ENCODE measurements at places on chromosomes 1 and 21.

DNA sequence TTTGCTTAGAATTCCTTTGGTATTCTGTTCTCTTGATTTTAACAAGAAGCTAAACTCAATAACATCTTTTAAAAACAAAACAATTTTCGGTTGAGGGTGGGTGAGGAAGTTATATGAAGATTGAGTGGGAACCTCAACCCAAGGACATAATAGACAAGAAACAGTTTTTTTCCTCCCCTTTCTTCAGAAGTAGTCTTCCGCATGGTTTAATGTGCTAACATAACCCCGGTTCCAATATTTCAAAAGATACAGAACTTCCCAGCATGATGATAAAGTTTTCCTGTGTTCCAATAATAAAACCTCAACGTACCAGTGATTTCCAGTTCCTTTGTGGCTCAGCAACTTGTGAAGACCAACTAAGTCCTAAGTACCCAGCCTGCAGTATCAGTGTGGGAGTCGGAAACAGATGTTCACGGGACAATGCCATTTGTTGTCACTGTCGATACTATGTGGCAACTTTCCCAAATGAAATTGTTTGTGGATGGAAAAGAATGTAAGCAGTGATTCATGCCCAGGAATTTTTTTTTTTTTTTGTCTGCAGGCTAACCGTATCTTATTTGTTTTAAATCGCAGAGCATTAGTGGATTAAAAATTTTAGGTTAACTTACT is 48.5 kb downstream of the NR5A2 start:
- DNase-seq = peak; percentile 57

GRCh38 chr1:205256951-205257625 is 29.3 kb downstream of the TMCC2 start:
- DNase-seq = no peak

- DNase-seq = no peak
Measured at GRCh38 chr1:38502758-38503157, 356.8 kb downstream of the RRAGC start.

DNA sequence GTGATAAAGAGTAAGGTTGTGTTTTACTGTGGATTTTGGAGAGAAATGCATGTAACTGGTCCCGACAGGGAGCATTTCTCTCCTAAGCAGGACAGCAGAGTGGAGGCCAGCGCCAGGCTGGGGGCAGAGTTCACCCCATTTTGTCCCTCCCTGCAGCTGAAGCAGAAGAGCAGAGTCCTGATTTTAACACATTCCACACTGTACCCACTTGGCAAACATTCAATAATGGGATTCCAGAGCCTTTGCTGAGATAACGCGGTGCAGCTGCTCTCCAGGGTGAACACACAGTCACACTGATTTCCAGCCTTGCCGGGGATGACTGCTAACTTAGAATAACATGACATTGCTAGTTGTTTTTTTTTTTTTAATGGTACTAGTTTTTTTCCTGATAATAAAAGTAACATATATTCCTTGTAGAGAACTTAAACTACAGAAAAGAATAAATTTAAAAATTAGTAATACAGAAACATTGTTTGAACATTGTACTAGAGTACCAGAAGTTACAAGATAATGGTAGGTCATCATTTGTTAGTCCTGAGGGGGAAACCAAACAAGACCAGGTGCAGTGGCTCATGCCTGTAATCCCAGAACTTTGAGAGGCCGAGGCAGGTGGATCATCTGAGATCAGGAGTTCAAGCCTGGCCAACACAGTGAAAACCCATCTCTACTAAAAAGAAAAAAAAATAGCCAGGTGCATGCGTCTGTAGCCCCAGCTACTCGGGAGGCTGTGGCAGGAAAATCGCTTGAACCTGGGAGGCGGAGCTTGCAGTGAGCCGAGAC is 77.2 kb downstream of the SCCPDH start:
- no peak for DNase-seq

DNA sequence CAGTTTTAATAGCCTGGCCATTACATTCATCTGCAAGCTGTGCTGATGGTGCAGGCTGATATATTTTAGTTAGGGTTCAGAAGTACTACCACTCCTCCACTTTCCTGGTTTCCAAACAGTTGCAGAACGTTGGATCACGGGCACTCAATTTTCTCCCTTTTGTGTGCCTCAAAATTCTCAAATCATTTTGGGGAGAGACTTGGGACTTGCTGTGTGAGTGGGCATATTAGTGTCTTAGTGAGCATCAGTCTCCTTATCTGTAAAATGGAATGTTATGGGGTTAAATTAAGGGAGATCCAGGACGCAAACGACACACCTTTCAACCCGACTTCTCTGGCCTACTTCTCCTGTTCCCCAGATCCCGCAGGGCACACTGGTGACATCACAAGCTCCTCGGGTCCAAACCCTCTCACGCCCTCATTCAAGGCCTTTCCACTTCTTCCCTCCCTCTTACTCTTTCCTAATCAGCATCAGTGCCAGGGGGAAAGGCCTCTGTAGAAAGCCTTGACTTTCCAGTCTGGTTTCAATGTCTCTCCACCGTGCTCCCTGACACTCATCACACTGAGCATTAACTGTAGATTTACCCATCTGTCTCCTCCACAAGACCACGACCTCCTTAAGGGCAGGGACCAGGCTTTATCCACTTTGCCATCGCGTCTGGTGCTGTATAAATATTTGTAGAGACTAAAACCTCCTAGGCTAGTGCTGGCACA is 1.2 kb downstream of the PIGP start:
- no peak for DNase-seq

- peak; percentile 81 for DNase-seq
Measured at GRCh38 chr1:234206651-234207284, 166.5 kb upstream of the COA6 start.

DNA sequence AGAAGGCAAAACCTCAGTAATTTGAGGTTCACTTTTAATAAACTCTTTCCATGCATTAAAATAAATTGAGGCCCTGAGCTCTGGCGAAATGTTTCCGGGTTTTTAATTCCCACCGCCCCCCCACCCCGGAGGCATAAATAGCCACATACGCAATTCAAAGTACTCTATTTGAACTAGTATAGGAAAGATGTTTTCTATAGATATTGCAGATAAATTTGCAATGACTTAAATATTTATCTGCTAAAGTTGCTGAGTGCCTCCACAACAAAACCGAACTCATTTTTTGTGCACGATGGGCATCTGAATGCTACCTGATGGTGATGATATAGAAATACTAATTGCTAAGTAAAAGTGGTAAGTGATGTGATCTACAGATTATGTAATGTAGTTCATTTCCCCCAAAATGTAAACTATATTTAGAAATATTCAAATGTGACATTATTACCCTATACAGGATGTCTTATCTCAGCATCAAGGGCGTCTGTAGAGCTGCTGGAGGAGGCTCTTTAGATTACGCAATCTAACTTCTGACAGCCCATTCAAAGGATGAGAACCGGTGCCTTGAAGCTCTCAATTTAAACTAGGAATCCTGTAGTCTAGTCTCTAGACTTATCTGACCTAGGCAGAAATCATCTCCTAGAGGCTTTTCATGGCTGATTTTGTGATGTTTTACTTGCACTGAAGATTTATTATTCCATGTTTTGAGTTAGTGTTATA is 8.5 kb downstream of the IRF2BP2 start:
- no peak for DNase-seq

DNA sequence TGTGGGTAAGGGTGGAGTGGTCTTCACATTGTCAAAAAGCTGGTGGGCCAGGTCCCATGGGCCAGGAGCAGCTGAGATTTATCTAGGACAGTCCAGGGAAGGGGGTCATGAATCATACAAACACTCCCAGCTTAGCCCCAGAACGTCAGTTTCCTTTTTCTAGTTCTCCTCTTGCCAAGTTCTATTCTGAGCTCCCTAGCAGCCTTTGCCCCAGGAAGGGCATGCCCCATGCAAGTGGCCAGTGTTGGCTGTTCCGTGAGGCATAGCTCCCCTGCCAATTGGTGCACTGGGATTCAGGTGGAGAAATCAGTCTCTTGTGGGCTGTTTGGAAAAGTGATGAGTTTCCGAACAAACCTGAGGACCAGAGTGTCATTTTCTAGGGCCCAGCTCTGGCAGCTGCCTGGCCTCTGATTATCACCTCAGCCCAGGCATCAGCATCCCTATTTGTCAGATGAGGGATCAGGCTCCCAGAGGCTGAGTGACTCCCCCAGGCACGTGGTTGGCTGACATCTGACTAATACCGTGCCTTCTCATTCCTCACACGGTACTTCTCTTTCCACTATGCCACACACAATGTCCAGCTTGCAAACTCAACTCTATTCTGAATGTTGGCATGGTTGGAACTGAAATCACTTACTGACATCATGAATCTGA is 14.2 kb upstream of the MYOM3 start:
- DNase-seq = no peak

DNA sequence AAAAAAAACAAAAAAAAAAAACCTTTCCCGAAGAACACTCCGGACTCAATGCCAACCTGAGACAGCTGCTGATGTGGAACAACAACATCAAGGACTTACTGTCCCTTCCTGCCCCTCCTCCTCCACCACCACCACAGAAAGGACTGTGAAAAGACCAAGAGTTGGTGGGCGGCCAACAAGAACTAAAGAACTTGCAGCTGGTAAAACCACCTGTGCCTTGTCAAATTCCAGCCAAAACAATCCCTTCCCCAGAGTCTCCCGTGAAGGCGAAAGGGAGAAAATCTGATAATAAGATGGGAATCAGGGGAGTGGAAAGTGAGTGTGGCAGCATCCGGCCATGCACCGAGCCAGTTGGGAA is 88.9 kb downstream of the PROX1 start:
- no peak for DNase-seq

- DNase-seq = no peak
Measured at GRCh38 chr1:191953526-191953925, 204.7 kb upstream of the RGS18 start.

DNA sequence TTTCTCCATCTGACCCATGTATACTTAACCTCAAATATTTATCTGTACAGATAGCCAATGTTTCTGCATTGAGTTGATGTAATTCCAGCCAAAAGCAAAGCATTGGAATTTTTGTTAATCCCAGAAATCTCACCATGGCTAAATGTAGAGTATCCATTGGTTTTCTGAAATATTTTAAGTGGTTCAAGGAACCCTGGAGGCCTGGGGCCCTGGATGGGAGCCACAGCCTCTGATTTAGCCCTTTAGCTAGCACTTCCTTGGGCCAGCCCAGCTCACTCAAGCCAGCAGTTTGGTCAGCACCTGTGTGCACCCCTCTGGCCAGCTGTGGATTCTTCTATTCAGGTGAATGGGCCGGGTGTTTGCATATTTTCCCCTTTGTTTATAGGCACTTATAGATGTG is 18.8 kb upstream of the EPS8L3 start:
- DNase-seq = peak; percentile 47

- DNase-seq = no peak
Measured at GRCh38 chr1:234135501-234135900, 231.0 kb downstream of the SLC35F3 start.

DNA sequence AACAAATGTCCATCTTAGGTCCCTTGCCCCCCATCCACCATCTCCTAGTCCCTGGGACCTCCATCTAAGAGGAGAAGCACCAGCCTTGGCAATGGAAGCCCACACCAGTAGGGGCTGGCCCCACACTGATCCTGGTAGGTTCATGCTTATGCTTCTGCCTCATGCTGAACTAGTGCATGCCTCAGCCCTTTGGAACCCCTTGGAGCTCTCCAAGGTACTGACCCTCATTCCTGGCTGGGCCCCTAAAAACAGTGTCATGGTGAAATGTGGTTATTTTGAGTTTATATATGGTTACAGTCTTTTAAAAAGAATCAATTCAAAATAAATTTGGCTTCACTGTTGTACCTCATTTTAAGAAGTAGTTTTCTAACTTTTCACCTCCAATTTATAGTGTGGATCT is 108.3 kb downstream of the HIVEP3 start:
- DNase-seq = peak; percentile 30

GRCh38 chr1:24411963-24412362 is 1.6 kb downstream of the STPG1 start:
- DNase-seq = no peak

- no peak for DNase-seq
Measured at GRCh38 chr1:193516755-193517388, 330.5 kb upstream of the B3GALT2 start.

DNA sequence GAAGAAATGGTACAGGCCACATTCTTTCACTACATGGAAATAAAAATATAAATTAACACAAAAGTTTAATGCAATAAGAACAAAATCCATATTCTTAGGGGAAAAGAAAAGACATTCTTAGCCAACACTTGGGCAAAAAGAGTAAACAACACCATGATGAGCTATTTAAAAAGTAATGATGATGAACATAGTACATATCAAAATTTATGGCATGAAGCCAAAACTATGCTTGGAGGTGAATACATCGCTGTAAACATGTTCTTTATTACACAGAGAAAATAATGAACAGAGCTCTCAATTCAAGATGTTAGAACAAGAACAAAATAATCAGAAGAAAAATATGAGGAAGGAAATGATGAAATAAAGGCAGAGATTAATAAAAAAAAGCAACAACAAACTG is 158.2 kb downstream of the ZSCAN20 start:
- no peak for DNase-seq

DNA sequence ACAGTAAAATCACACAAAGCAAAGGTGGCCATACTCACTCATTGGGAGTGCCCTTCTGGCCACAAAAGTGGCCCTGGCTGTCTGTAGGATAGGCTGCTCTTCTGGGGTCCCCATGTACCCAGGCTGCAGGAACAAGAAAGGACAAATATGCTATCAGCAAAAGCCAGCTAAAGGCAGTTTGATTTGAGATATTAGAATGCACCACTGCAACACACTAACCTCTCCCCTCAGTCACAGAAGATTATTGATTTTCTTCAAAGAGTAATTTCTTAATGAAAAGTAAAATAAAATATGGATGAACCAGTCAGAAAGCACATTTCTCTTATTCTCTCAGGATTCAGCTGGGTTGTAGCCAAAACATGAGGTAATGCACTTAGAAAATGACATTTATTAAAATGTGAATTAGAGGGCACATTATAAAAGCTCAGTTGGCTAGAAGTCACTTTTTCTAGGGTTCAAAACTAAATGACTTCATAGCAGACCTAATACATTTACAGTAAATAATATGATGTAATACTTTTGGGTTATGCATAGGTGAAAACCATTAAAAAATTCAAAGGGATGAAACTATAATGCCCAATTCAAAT is 140.8 kb downstream of the LHX8 start:
- DNase-seq = no peak

DNA sequence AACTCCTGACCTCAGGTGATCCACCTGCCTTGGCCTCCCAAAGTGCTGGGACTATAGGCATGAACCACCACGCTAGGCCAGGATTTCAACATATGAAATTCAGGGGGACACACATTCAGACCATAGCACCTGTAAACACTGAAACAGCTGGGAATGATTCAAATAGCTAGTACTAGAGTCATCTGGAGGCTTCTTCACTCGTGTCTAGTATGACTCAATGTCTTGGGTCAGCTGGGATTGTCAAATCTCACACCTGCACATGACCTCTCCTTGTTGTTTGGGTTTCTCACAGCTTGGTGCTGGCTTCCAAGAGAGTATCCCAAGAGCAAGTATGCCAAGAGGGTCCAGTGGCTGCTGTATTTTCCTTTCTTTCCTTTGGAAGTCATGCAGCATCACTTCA is 75.1 kb downstream of the PGM1 start:
- DNase-seq = no peak

DNA sequence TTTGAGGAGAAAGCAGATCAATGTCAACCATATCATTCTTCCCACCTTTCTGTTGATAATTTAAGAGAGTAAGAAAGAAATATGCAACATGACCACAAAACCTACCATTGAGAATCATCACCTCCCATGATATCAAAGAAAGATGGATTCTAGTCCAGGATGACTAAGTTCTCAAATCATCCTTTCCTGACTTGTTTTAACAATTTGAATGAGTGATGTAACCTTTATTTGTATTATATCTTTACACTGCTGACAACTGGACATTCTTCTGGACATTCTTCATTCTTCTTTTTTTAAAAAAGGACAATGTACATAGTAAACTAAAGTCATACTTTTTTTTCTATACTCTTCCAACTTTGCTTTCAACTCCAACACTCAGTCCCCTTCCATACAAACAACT is 9.5 kb downstream of the PSMB4 start:
- no peak for DNase-seq
